ENCODE measurements at places on chromosomes 11 and 22.
A peak's percentile ranks its signal among the peaks of the same experiment; 100 is the strongest.

DNA sequence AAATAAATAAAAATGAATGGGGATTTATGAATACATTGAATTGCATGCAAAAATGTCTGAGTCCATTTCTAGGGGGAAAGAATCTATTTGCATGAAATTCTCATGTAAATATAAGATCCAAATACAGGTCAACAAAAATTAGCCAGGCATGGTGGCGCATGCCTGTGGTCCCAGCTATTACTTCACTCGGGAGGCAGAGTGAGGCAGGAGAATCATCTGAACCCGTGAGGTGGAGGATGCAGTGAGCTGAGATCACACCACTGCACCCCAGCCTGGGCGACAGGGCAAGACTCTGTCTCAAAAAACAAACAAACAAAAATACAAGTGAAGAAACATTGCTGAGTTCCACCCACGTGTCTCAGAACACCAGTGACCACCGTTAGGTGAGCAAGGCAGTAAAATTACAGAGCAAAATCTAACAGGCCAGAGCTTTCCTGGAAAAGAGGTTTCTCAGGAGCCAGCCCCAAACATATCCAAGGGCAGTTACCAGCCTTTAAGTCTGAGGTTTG, 17.3 kb downstream of the PACSIN2 start:
- no peak for DNase-seq

DNA sequence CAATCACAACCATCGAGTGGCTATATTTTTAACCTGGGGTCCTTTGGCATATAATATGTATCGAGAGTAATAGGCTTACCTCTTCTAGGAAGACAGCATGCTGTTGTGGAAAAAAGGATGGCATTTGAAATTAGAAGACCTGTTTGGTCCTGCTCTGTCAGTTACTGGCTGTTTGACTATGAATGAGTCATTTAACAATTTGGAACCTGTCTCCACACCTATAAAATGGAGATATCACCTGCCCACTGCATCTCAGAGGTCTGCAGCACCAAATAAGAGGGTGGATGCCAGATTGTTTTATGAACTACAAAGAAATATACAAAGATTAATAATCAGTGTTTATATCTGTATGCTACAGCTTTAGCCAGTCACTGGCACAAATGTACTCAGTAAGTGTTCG, 60.8 kb downstream of the SLC25A17 start:
- no peak for DNase-seq

GRCh38 chr11:12174477-12175143, 64.2 kb downstream of the MICAL2 start:
- no peak for DNase-seq

DNA sequence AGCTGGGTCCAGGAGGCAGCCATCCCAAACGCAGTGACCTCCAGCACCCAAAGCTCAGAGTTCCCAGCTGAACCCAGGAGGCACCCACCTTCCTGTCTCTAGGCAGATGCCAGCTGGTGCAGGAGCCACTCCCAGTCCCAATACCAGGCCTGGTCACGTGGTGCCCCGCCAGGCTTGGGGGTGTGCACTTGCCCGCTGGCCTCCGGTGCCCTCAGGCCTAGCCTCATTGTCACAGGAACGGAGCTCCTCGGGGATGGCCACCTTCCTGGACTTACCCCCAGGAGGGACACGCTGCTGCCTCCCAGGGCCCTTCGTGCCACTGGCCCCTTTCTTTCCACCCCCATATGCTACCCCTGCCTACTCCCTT, 4.6 kb downstream of the BID start:
- DNase-seq = no peak

DNA sequence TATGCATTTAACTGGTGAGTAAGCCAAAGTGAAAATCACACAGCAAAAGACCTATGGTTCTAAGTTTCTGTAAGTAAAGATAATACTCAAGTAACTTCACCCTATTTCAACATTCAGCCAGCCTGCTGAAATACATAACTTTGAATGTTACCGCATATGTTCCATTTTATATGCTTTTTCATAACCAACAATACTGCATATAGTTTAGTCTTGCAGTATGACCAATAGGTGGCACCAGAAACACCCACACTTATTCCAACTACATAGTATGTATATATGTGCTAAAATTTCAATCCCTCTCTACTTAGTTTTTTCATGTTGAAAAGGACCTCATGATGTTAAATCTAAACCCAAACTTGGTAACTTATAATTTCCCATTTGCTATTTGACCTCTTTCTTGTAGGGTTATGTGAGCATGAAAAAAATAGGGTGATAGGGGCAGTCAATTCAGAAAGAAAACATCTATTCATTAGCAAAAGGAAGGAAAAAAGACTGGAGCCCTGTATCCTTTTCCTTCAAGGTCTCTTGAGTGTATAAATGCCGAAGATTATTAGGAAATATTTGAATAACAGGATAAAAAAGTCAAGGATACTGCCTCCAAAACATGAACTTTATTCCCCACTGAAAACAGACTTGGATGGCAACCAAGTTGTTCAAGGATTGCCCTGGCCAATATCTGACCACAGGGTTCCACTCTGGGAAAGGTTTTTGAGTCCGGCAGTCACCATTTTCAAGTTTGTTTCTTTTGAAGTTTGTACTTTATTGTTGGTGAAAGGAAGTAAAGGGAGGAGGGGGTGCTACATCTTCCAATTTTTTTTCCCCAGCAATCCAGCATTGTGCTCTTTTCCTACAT, 23.8 kb upstream of the FZD4 start:
- peak; percentile 33 for DNase-seq

DNA sequence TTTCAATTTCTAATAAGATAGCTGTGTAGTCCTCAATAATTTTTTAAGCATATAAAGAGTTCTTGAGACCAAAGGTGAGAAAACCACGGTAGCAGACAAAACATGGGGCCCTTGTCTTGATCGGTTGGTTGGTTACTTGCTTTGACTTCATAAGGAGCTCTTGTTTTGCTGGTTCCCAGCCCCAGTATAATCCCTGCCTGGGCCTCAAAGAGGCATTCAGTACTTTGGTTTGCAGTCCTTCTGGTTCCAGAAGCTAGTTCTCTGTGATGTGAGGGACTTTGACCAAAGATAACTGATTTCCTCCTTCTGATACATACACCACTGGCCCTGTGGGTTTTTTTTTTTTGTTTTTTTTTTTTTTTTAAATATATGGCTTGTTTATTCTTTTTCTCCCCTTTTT, 17.1 kb downstream of the MARK2 start:
- DNase-seq = no peak

DNA sequence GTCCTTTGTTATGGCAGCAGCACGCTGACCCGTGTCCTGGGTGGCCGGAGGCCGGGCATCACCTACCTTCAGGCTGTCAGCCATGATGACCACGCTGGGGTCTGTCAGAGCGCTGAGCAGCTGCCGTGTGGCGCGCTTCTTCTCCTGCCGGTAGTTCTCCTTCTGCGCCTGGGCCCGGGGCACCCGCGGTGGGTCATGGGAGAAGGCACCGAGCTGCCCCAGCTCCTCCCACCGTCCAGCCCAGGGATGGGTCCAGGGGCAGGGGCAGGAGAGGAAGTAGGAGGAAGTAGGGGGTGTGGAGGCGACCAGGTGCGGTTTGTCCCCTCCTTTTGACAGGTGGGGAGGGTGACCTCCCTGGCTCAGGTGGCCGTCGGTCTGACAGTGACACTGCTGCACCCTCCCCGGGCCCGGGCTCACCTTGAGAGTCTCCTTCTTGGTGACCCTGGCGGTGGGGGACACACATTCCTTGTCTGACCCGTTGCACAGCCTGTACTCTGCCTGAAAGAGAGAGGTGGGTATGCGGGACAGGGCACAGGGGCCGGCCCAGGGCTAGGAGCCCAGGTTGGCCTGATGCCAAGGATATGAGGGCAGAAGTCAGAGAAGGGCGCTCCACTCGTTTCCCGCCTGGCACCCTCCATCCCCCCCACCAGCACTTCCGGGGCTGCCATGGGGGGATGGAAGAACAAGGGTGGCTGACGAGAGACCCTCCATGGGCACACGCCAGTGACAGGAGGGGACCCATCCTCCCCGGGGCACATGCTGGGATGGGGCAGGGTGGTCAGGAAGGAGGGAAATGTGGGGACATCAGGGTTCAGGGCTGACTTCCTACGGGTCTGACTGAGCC, 43.0 kb downstream of the OSBPL5 start:
- DNase-seq = no peak

- DNase-seq = no peak
Measured at GRCh38 chr11:133705873-133706272, 139.4 kb downstream of the SPATA19 start.

GRCh38 chr22:49600468-49600867, 227.2 kb downstream of the BRD1 start:
- DNase-seq = no peak

DNA sequence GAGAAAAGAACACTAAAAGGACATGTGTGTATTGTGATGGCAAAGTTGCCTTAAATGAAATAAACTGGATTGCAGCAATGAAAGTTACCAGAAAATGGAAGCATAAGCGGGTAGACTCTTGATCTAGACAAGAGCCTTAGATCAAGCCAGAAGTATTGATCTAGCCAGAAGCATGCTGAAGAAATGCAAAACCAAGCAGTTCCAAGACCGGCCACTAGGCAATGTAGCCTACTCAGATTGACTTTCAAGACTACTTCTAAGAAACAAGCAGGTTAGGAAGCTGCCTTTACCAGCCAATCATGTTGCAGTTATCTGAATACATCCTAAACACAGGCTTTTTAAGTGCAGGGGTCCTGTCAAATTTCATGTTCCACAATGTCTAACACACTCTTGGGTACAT, 54.6 kb downstream of the KCNA4 start:
- no peak for DNase-seq

DNA sequence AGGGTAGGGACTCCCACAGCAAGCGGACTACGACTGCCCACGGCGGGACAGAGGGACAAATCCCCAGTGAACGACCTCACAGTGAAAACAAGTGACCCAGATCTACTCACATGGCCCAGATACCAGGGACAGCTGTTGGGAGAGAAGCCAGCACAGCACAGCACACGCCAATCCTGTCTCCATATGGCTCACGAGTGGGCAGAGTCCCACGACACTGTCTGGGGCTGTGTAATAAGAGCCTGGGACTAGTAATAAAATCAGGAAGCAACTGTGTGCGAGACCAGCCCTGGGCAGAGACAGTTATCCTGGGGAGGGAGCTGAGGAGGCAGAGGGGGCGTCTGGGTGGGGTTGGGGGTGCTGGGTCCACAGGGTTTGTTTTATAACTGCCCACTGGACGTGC, 385.0 kb downstream of the CTTN start:
- DNase-seq = no peak

DNA sequence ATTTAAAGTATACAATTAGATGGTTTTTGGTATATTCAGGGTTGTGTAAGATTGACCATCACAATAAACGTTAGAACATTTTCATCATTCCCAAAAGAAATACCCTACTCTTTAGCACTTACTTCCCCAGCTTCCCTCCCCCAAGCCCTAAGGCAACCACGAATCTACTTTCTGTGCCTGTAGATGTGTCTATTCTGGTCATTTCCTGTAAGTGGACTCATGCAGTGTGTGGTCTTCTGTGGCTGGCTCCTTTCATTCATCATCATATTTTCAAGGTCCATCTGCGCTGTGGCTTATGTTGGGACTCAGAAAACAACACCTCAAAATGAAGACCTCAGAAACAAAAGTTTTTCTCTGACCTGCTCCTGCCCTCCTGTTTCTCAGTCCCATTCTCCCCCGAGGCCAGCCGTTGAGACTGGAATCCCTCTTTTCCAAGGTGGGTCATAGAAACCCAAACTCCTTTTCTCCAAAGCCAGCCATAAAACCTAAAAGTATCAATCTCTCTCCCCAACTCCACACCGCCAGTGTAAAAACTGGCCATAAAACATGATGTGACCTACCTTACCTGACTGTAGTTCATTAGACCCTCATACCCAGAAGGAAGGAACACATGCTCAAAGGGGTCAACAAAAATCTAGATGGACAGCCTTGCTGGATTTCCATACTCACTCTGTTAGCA, 12.9 kb upstream of the TMPRSS13 start:
- DNase-seq = no peak

GRCh38 chr11:110447897-110448745, 18.4 kb downstream of the FDX1 start:
- DNase-seq = peak; percentile 19
